Stimulated activated CD8-positive, alpha-beta memory T cell treated with anti-CD3 and anti-CD28 coated beads, Interleukin-15, amount 100 ng/mL, for 4 hours (primary cell): ENCODE measurements at places on chromosomes 4 and X.

DNA sequence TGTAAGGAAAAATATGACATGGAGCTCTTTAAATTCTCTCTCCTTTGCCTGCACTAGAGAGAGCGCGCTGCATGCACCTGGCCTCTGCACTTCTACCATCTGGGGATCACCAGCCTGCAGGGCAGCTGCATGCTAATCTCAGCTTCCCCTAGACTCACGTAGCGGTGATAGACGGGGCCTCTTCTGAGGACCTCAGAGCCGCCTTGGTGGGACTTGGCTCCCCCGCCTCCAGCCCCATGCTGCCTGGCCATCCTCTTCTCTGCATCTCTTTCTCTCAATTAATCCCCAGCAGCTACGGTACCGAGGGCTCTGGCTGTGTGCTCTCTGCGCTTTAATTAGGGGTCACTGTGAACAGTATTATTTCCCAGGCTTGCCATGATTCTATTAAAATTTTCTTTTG lies 52.8 kb upstream of the PSAPL1 start:
- no peak for DNase-seq

GRCh38 chr4:75566911-75567310 lies 11.0 kb downstream of the ODAPH start:
- no peak for DNase-seq

DNA sequence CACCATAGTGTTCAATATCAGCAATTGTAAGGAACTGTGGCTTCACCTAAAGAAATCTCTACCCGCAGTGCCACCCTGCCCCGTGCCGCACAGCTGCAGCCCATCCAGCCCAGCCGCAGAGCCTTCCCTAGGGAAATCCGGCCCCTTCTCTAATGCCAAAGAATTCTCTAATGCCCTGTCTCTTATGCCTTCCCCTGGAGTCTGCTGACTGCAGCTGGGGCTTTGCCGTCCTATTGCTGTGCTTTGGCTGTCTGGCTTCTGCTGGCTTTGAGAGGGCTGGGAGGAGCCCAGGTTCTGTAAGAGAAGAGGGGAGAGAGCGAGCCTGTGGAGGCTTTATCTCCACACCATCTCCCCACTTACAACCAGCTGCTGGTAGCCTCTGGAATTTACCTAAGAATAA lies 85.9 kb upstream of the HELT start:
- DNase-seq, result no peak

DNA sequence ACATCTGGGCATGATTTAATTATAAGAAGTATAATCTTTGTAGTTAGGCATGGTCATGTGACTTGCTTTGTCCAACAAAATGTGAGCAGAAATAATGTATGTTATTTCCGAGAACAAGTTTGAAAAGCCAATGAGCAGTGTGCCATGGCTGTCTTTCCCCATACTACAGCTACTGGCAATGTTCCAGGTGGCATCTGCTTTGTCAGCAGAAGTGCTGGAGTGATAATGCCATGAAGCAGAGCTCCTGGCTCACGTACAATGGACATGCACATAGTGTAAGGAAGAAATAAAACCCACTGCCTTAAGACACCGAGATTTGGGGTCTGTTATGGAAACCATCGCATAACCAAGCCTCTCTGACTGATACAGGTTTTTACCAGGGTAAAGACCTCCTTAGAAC lies 212.6 kb upstream of the RASGEF1B start:
- DNase-seq, result no peak

GRCh38 chrX:77962068-77962902 lies 7.2 kb downstream of the PGAM4 start:
- DNase-seq, result no peak

GRCh38 chr4:137614491-137614890 lies 82.2 kb upstream of the PCDH18 start:
- no peak for DNase-seq

- DNase-seq, result no peak
These were observed 53.8 kb upstream of the ATXN3L start for GRCh38 chrX:13373431-13374187.

DNA sequence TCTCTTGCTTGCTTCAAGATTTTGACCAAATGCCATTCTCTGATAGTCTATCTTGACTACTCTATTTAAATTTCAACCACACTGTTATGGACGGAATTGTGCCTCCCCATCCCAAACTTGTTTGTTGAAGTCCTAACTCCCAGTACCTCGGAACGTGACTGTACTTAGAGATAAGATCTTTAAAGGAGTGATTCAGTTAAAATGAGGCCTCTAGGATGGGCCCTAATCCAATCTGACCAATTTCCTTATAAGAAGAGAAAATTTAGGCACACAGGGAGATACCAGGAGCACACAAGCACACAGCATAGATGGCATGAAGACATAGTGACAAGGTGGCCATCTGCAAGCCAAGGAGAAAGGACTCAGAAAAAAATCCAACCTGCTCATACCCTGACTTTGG lies 269.9 kb downstream of the KCNIP4 start:
- DNase-seq, result no peak

GRCh38 chr4:2393353-2394270 lies 24.8 kb downstream of the ZFYVE28 start:
- no peak for DNase-seq

GRCh38 chr4:26916195-26916594 lies 55.6 kb downstream of the STIM2 start:
- DNase-seq, result no peak

DNA sequence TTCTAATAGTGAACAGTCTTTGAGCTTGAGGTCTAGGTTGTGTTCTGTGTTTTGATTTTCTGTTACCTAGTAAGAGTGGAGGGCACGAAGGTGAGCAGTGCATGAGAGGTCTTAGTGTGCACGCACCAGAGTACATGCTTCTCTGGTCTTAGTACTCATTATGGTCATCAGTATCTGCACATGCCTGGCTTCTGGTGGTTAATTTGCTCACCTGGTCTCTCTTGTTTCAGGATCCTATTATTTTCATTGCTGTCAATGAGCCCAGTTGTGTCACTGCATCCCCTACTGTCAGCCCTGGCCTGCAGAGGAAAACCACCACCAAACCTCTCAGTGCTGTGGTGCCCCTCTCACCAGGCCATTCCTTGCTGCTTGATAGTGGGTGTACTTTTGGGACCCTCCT lies 54.8 kb downstream of the NSUN7 start:
- no peak for DNase-seq

GRCh38 chr4:44494810-44495701 lies 46.4 kb upstream of the KCTD8 start:
- no peak for DNase-seq

GRCh38 chrX:74490247-74490646 lies 69.0 kb downstream of the SLC16A2 start:
- DNase-seq, result no peak

- DNase-seq, result no peak
These were observed 246.3 kb upstream of the ADGRL3 start for GRCh38 chr4:60953826-60954225.

GRCh38 chr4:20626326-20627005 lies 73.8 kb upstream of the PACRGL start:
- no peak for DNase-seq

- DNase-seq, result no peak
These were observed 57.6 kb upstream of the PRDM8 start for GRCh38 chr4:80139671-80140070.

- no peak for DNase-seq
These were observed 13.1 kb downstream of the NAT8L start for GRCh38 chr4:2071912-2072867.

DNA sequence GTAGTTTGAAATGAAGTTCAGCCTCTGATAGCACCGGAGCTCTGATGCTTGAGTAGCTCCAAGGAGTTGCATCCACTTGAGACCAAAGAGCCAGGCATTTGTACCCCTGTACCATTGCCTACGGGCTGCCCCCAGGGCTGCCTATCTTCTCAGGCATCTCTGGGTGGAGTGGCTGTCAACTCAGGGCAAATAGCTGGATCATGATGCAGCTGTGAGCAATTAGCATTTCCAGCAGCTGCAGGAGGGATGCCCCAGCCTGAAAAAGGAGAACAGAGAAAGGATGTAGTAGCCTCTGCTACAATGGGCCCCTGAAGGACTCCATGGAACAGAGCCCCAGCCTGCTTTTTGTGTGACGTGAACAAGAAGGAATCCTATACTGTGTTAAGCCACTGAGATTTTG lies 492.6 kb downstream of the BCOR start:
- no peak for DNase-seq

DNA sequence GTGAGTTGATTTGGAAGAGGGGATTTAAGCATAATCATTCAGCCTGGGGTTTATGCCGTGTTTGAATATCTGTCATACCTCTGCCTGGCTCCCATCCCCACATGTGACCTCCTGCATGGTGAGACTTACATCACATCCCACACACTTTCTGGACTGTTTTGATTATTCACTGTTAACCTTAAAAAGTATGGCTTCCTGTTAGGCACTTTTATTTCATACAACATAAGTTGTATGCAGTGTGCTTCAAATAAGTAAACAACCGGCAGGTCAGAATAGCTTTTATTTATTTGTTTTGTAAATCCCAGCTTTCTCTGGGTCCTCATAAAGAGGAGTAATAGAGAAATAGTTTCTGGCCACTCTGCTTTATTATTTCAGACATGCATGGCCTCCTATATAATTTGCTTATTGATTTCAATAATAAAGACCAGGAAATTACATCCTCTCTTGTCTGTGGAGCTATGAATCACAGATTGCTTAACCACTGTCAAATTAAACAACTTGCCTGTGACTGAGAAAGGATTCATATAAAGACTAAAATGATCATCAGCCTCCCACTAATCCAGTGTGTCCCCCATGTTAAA lies 376.8 kb upstream of the ZFP42 start:
- no peak for DNase-seq

GRCh38 chr4:85427123-85427522 lies 47.8 kb upstream of the ARHGAP24 start:
- no peak for DNase-seq

GRCh38 chr4:78529569-78530209 lies 21.9 kb upstream of the ANXA3 start:
- DNase-seq, result no peak
